Lung (tissue), 17 donors: ENCODE measurements at places on chromosomes 11 and 22. TPM values are rescaled to one million over a fixed set of nuclear protein-coding genes. Genes with fewer than 3 reads are reported as not detected.

DNA sequence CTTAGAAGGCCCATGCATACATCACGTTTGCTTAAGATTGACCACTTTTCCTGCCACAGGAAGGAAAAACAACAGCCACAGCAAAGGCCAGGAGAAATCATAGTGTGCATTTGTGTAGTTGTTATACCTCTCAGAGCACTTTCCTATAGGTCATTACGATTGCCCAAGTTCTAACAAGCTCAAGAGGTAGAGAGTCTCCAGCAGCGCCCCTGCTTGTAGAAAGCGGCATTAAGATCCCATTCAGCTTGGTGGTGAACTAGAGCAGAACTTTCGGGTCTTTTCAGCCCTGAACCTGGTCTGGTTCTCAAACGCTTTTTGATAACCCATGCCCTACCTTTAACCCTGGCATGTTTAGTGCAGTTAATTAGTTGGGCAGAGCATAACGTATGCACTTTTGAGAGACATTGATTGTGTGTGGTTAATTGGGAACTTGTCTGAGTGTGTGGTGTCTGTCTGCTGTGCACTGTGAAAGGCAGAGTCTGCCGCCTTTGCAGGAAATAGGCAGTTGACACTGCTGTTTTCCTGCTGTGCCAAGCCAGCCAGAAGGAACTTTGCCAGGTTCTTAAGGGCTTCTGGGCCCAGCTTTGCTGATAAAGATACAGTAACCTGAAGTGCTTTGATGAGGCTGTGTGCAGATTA is 109.9 kb upstream of the CLMP start:
- peaks cover 3% of the 10 kb centered on the region for H3K4me1 ChIP-seq
- H3K27me3 ChIP-seq: no peaks in the 10 kb centered on the region
- H3K4me3 ChIP-seq: no peak overlapping the region
- no peaks in the 10 kb centered on the region for H3K36me3 ChIP-seq
- no peak overlapping the region for H3K27ac ChIP-seq

The SLC22A8 gene
- not detected for total RNA-seq

- H3K36me3 ChIP-seq: no peaks in the 10 kb centered on the region
- no peak overlapping the region for H3K4me3 ChIP-seq
- H3K27ac ChIP-seq: no peak overlapping the region
- DNase-seq: no peak
- H3K27me3 ChIP-seq: no peaks in the 10 kb centered on the region
- H3K4me1 ChIP-seq: peaks cover 15% of the 10 kb centered on the region
Observed at GRCh38 chr11:2208691-2209369, 37.2 kb upstream of the TH start.

The THY1 gene
- 9.8 TPM for total RNA-seq

The OR5B21 gene
- 0.31 TPM for total RNA-seq

The BCO2 gene
- total RNA-seq: 20.3 TPM

The F2 gene
- total RNA-seq: 0.26 TPM

- no peak overlapping the region for H3K4me3 ChIP-seq
- no peaks in the 10 kb centered on the region for H3K36me3 ChIP-seq
Observed at GRCh38 chr11:103618528-103618927, 417.9 kb upstream of the DDI1 start.

GRCh38 chr11:61486779-61487178 is 21.8 kb upstream of the LRRC10B start:
- no peaks in the 10 kb centered on the region for H3K27me3 ChIP-seq
- H3K27ac ChIP-seq: no peak overlapping the region
- peaks cover 19% of the 10 kb centered on the region for H3K4me1 ChIP-seq

GRCh38 chr11:47981667-47982404 is 1.5 kb downstream of the PTPRJ start:
- no peak overlapping the region for H3K27ac ChIP-seq
- no peaks in the 10 kb centered on the region for H3K27me3 ChIP-seq
- H3K36me3 ChIP-seq: no peaks in the 10 kb centered on the region
- DNase-seq: no peak

GRCh38 chr22:43731988-43732387 is 80.1 kb downstream of the EFCAB6 start:
- no peaks in the 10 kb centered on the region for H3K27me3 ChIP-seq
- DNase-seq: no peak
- H3K4me3 ChIP-seq: no peak overlapping the region
- no peak overlapping the region for H3K27ac ChIP-seq
- H3K4me1 ChIP-seq: no peaks in the 10 kb centered on the region

The NLRP14 gene
- total RNA-seq: 0.31 TPM

GRCh38 chr22:31969789-31970489 is 25.6 kb downstream of the YWHAH start:
- H3K4me1 ChIP-seq: no peaks in the 10 kb centered on the region
- no peaks in the 10 kb centered on the region for H3K36me3 ChIP-seq
- H3K27me3 ChIP-seq: no peaks in the 10 kb centered on the region
- H3K4me3 ChIP-seq: no peak overlapping the region

The KRTAP5-11 gene
- not detected for total RNA-seq

GRCh38 chr22:19937616-19938473 is 3.7 kb upstream of the COMT start:
- no peak overlapping the region for H3K4me3 ChIP-seq
- H3K36me3 ChIP-seq: no peaks in the 10 kb centered on the region
- H3K27ac ChIP-seq: peak overlapping the region; percentile 80
- no peaks in the 10 kb centered on the region for H3K27me3 ChIP-seq
- peaks cover under 1% of the 10 kb centered on the region for H3K4me1 ChIP-seq
- no peak for DNase-seq

DNA sequence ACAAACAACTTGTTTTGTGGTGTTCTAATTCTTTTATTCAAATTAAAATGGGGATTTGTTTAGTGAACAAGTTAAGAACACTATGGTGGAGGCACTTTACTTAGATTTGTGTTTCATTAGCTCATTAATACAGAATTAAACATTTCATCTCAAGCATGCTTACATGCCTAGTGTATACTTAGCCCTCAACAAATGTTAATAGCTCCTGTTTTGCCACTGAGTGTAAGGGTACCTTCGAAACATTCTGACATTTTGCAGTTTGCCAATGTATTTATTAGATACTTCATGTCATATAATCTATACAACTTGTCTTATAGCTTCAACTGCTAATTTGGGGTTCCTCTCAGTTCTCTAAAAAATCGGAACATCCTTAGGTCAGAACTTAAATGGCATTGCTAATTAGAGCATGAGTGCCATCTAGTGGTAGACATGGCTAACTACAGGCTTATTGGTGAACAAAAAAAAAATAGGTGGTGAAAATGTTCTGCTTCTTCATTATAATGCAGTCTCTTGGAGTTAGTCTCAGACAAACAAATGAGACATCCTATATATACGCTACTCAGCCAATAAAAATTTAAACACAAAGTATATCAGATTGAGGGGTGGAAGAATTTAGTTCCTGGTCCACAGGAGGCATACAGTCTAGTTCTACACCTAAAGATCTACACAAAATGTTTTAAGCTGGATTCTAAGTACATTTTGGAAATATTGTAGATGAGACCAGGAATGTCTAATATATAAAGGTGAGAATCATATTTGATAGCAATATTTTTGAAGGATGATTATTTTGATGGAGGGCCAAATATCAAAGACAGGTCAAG is 4.9 kb upstream of the CNTN5 start:
- H3K36me3 ChIP-seq: no peaks in the 10 kb centered on the region
- H3K27ac ChIP-seq: no peak overlapping the region
- no peak overlapping the region for H3K4me3 ChIP-seq
- H3K4me1 ChIP-seq: no peaks in the 10 kb centered on the region
- peaks cover 17% of the 10 kb centered on the region for H3K27me3 ChIP-seq
- DNase-seq: peak; percentile 85
